ENCODE measurements at places on chromosomes 1 and 21.
A peak's percentile ranks its signal among the peaks of the same experiment; 100 is the strongest.

DNA sequence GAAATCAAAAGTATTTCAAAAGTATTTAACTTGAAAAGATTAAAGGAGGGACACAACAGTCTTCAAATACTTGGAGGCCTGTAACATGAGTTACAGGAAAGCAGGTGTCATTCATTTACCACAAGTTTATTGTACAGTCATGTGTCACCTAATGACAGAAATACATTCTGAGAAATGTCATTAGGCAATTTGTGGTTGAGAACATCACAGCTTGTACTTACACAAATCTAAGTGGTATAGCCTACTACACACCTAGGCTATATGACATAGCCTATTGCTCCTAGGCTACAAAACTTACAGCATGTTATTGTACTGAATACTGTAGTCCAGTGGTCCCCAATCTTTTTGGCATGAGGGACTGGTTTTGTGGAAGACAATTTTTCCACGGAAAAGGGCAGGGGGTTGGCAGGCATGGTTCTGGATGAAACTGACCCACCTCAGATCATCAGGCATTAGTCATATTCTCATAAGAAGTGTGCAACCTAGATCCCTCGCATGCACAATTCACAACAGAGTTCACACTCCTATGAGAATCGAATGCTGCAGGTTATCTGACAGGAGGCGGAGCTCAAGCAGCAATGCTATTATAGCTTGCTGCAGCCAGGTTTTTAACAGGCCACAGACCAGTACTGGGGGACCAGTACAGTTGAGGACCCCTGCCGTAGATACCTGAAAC, 25.0 kb upstream of the PHTF1 start:
- peak; percentile 26 for DNase-seq

GRCh38 chr1:184940694-184941409, 33.5 kb downstream of the NIBAN1 start:
- no peak for DNase-seq

DNA sequence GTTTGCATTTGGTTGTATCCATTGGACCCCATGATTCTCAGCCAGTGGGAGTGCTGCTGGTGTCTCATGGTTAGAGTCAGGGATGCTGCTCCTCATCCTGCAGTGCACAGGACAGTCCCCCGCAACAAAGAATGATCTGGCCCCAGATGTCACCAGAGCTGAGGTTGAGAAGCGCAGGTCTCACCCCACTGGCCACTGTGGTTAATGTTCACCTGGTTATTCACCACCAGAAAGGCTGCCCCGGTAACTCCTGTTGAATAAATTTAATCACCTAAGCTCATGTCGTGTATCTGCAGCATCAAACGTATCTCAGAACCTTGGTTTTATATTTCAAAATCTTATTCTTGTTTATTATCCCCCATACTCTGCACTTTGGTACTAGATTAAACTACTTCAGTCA, 75.8 kb downstream of the ATP5PO start:
- no peak for DNase-seq

DNA sequence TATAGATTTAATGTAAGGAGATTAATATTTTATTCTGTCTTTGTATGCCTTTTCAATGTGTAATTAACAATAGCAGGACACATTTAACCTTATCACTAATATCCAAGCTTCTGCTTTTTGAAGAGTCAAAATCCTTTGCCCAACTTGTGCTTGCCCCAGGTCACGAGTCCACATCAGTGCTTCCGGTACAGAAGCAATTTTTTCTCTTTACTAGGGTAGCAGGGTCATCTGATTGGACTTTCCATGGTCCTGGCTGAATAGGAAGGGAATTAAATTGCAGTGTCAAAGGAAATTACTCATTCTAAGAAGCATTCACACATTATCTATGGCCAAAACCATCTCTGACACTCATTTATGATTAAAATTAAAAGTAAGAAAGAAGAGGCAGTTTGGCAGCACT, 460.5 kb upstream of the ADGRL2 start:
- DNase-seq: no peak

GRCh38 chr1:111736548-111737215, 2.5 kb downstream of the INKA2 start:
- no peak for DNase-seq

GRCh38 chr1:169390303-169390702, 22.3 kb downstream of the BLZF1 start:
- no peak for DNase-seq

DNA sequence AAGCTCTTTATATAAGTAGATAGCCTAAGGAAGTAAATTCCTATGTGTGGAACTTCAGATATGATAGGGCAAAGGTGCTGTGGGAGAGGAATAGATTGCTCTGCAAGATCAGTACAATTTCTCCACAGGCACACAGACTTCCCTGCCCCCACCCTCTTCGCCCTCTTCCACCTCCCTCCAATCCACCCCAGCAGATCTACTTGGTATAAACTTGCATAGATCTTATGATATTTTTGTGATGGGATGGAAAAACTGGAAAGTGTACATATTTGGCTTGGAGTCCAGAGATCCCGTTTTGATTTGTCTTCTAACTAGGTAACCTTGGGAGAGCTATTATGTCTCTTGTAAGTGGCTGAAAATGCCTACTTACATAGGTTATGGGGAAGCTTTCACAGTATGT, 586.3 kb upstream of the USP24 start:
- no peak for DNase-seq

DNA sequence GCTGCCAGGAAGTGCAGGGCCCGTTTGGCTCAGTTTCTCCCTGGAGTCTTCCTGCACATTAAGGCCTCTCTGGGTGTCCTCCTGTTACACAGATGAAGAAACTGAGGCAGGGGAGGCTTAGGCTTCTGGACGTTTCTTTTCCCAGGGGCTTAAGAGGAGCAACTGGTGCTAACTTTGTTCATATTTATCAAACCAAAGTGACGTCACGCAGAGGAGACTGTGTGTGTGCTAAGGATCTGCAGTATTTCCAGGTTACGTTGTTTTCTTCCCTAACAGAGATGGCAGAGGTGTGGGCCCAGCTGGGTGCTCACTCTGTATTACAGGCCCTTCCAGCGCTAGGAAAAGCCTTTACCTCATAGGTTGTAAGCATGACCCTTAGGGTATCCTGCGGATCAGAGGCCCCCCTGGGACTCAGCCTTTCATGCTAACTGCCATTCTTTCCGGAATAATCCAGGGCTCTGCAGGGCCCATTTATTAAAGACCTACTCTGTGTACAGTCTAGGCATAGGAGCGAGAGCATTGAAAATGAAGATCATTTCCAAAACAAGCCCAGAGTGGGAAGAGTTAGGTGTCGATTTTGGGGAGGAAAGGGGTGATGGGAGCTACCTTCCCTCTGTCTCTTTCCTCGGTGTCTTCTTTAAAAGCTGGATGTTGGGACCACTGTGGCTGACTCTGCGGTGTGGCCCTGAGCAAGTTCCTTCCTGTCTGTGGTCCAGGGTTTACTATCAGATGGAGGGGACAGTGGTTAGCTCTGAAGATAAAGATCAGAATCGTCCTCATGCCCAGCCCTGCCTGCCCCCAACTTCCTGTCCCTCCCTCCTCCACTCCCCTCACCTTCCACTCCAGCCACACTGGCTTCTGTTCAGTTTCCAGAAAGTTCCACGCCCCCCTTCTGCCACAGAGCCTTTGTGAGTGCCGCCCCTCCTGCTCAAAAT, 4.6 kb downstream of the AGTRAP start:
- DNase-seq: peak; percentile 80

DNA sequence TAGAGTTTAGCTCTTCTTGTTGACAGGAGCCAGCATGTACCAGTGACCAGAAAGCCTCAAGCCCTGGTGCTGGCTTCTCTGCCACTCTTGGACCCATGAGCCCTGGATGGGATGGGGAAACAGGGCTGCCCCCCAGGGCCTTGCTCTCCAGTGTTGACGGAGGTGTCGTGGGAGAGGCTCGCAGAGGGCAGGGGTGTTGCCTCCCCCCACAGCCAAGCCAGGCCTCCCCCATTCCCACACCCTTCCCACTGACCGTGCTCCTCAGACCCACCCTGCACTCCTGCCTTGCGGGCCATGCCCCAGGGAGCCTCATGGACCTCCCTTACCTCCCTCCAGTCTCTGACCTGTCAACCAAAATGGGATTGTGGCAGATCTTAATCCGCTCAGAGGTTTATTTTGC, 123.8 kb upstream of the COL6A1 start:
- DNase-seq: no peak

- no peak for DNase-seq
Measured at GRCh38 chr1:160209321-160210046, 4.3 kb downstream of the PEA15 start.

DNA sequence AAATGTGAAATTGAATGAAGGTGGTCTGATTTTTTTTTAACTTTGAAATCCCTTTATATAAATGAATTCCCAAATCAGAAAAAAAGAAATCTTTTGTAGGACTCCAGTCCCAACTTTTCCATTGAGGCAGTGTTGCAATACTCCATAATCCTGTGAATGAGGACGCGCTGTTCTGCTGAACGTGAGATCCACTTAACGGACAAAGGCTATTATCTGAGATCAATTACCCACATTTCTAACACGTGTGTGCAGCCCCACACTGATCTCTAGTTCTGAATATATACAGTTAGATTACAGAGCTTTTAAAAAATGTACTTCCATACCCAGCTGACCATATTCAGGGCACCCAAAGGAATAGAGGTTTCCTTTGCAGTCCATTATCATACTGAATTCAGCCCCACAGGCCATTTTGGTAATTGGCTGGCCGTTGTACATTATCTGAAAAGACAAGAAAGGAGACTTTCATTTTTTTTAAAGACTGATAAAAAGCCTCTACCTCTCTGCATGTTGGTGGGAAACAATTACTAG, 19.0 kb downstream of the RCC2 start:
- DNase-seq: no peak

DNA sequence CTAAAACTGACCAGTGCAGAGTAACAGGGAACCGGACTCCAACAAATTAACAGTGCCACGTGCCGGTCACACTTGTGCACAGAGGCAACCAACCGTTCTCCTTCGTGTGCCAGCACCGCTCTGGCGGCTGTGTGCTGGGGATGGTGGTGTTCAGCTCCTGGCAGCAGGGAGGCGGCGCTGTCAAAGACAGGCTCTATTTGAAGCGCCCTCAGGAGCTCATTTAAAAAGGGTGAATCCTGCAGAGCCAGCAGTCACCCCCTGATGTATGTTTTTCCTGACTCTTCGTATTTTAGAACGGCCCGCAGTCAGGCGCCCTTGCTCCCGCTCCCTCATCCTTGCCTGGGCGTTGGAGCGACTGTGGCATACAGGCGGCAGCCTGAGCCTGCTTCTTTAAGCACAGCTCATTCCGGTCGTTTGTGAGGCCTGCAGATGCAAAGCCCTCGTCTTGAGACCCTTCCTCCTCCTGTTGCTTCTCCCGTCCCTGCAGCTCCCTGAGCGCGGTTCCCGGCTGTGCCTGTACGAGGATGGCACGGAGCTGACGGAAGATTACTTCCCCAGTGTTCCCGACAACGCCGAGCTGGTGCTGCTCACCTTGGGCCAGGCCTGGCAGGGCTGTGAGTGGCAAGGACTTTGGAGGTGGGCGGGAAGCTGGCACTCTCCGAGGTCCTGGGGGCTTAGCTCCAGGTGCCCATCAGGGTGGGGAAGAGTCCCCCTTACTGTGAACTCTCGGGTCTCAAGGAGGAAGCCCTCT, 1.1 kb downstream of the DFFB start:
- no peak for DNase-seq

DNA sequence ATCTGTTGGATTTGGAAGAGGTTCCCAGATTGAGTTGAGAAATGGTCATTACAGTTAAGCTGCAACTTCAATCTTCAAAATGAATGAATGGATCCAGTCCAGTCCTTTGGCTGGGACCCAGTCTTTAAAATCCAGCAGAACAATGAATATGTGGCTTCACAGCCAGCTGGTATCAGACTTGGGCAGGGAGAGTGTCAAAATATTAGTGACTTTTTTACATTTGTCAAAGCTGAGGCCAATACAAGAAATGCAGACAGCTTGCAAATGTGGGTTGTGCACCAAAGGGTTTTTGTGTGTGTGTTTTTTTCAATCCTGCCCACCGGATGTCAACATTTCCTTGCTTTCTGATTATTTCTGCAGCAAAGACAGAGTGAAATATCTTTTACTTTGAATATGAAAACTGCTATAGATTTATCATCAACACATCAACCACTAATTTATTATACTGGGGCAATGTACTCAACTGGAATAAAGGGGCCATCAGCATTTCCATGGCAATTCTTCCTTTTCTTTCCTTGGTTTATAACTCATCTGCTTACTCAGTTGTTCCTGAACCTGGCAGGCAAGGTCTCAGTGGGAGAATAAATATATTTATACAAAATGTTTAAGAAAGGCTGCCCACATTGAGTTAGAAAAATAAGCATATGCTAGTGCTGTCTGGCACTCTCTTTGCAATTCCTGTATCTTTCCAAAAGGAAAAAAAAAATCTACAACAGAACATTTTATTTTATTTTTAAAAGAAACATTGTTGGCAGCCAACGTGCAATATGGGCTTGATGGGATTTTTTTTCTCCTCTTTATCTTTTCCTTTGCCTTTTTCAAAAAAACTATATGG, 491.6 kb upstream of the C1orf87 start:
- no peak for DNase-seq

DNA sequence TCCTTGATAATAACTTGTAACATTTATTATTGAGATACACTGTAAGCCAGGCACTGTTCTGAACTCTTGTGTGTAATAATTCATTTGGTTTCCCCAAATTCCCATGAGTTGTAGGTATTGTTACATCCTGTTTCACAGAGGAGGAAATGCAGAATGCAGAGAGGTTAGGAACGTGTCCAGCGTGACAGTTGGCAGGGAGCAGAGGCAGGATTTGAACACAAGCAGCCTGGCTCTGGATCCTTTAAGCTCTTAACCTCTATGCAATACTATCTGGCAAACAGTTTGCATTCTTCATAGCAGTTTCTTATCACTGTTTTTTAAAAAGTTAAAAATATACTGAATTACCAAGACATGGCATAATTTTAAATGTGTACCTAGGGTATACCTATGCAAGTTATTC, 30.5 kb downstream of the EEIG2 start:
- no peak for DNase-seq

DNA sequence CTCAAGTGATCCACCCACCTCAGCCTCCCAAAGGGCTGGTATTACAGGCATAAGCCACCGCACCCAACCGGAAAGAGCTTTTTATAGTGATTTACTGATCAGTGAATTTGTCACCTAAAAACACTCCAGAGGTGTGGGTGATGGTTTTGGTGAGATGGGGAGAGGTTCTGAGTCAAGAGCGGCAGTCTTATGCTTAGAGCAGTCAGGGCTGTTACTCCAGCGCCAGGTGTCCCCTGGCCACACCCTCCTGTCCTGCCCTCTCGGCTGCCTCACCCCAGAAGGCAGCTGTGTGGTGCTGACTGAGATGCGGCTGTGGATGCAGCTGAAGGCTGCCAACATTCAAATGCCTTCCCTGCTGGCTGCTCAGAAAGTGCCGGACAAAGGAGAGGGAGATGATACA, 94.5 kb upstream of the LPGAT1 start:
- no peak for DNase-seq

GRCh38 chr1:47842228-47842919, 154.8 kb downstream of the TRABD2B start:
- no peak for DNase-seq

- DNase-seq: no peak
Measured at GRCh38 chr1:78721136-78721535, 71.5 kb downstream of the IFI44 start.

GRCh38 chr21:38959692-38960061, 153.9 kb downstream of the ETS2 start:
- no peak for DNase-seq

GRCh38 chr1:236147521-236148469, 5.5 kb downstream of the GPR137B start:
- DNase-seq: no peak

- DNase-seq: no peak
Measured at GRCh38 chr1:117782056-117782455, 147.4 kb downstream of the GDAP2 start.

All from activated CD8-positive, alpha-beta T cell treated with anti-CD3 and anti-CD28 coated beads, Interleukin-2, amount 10 ng/mL, durations not matched to agents 7 days and 5 days (primary cell).